ENCODE measurements at places on chromosomes 2 and 18.

DNA sequence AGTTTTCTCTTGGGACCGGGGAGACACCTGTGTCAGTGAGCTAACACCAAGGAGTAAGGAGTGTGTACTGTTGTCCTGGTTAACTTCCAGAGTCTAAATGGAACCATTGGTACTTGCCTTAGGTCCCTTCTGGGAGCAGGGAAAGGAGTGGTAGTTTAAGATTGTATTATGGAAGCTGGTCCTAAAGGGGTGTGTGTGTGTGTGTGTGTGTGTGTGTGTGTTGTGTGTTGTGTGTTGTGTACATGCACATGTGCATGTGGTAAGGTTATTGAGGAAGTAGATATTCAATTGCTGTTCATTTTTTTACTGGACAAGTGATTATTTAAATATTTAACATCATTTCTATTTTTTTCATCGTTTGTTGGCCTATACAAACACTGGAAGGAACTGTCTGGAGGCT, 1.4 kb downstream of the APLF start:
- no peak for DNase-seq

DNA sequence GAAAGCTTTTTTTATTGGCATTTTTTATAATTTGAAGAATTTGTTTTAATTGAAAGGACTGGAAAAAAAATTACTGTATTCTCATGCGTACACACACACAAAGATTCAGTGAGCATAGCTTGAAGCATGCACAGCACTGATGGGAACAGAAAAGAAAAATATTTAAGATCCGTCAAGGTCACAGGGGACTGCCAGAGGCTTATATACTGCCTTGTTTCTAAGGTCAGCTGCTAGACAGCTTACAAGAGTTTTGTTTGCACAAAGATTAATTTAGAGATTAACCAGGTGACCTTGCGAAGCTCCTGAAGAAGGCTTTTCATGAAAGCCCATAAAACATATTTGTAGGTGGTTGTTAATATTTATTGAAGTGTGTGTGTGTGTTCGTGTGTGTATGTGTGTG, 396.3 kb downstream of the TRIB2 start:
- DNase-seq = no peak

DNA sequence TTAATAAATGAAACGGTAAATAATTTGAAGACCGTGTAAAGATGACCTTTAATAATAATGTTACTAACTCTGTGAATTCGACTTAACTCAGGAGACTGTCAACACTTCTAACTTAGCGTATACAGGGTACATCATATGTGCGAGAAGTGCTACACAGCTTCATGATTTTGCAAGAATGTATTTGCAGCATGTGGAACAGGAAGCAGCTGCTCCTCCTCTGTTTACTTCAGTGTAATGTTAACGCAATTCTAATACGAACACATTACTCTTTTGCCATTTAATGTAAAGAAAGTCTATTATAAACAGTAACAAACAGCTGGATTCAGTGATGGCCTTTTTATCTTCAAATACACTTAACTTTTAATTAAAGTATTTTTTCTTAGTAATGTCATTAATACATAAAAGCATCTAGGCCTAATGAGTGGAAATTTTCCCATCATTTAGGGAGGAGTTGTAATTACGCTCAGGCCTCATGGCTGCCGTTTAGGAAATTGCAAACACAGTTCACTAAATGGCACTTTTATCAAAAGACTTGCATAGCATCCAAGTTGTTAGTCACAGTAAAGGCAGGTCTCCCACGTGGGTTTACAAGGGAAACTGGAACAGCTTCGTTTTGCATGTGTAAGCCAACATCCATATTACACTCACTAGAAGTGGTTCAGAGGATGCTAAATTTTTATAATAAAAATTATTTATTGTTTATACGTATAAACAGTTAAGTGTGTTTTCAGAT, 635.7 kb downstream of the FBXO15 start:
- DNase-seq = no peak

- no peak for DNase-seq
Observed at GRCh38 chr18:79483971-79484491, 88.3 kb downstream of the NFATC1 start.

GRCh38 chr18:39415471-39415870, 1849.9 kb upstream of the CELF4 start:
- DNase-seq = no peak

DNA sequence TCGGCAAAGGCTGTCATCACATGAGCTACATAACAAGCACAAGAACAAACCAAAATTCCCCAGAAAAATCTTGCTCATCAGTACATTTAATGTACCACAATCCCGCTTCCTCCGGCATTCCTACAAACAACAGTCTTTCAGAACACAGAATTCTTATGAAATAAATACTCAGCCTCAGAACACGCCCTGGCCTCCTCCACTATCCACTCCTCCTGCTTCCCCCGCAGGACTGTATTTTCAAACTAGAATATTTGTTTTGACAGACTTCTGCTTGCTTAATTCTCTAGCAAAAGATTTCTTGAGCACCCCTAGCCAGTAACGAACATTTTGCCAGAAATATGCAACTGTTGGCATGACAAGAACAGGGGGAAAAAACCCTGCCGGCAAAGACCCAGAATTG, 131.2 kb downstream of the THADA start:
- DNase-seq = no peak

DNA sequence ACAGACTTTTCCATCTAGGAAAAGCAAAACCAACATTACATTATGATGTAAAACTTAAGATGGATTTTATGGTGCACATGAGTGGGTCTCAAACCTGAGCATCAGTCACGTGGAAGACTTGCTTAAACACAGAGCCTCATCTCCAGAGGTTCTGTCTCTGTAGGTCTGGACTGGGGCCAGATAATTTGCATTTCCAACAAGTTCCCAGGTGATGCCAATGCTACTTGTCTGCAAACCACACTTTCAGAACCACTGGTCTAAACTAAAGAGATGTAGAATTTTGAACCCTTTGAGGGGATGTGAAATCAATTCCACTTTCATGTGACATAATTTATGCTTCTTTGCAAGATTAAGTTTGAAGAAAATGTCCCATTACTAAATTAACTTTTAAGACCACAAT, 522.8 kb downstream of the MBD2 start:
- no peak for DNase-seq

GRCh38 chr2:64587561-64587960, 63.4 kb downstream of the AFTPH start:
- no peak for DNase-seq

GRCh38 chr2:126463892-126464674, 191.9 kb upstream of the GYPC start:
- DNase-seq = no peak

DNA sequence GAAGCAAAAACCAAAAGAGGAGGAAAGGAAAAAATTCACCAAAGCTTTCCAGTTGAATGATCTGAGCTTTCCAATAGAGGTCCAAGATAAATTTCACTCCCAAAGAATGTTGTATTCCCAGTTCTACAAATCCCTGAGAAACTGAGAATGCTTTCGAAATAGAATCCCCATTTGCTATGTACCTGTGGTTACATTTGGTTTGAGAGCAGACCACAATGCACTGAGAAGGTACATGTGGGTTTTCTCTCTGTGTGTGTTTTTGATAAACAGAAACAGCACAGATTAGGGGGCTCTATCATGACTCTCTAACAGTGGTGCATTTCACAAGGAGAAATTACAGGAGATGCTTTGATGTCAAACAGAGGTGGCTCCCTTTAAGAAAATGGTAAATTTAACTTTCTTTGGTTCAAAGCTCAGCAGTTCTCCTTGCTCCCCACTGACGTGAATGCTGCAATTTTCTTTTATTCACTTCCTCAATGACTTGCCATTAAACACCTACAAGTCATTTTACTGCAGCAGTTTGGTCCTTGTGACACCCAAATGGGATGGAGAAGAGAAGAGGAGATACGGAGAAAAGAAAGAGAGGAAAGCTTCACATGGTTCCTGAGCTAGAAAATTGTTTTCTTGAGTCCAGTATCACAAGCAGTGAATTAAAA, 108.7 kb downstream of the EPHA4 start:
- DNase-seq = no peak

DNA sequence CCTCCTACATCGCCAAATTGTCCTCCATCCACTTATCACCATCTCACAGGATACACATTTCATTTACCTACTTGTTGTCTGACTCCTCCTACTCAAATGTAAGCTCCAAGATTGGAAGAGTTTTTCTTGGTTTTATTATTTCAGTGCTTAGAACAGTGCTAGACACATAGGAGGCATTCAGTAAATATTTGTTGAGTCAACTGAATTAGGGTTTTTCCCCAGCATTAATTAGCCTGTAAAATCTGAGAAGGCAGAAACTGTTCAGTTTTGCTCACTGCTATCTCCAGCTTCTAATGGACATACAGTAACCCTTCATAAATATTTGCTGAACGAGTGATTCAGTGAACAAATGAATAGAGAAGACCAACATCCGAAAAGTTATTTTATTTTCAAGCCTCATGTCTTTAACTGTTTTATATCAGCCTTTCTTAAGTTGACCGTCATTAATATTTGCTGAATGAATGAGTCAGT, 800 bp downstream of the TTC21B start:
- DNase-seq = no peak

DNA sequence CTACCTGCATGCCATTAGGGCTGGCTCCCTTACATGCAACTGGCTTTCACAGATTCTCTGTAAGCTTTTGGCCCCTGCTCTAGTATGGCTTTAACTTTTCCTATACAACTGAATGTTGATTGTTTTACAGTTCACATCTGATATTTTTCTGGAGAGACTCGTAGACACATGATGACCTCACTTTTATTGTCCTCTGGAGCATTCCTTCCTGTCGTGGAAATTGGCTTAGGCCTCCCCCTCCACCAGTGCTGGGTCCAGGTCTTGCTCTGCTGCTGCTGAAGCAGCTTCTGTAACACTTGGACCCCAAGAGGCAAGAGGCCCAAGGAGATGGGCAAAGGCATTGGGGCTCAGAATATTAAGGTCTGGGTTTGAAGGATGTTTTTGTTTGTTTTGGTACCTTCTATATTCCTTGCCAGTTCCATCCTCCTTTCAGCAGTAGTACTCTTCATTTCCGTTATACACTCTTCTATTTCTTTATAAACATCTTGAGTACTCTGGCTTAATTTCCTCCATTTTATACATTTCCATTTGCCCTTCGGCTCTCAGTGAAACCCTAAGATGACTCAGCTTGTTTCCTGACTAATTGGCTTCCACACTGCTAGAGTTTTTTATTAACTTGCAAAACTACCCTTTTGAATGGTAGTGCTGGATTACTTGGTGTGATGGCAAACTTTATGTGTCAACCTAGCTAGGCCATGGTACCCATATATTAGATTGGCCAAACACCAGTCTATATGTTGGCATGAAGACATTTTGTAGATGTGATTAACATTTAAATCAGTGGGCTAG, 219.8 kb downstream of the CDCA7 start:
- no peak for DNase-seq

GRCh38 chr18:55264108-55264507, 304.8 kb upstream of the CCDC68 start:
- no peak for DNase-seq

DNA sequence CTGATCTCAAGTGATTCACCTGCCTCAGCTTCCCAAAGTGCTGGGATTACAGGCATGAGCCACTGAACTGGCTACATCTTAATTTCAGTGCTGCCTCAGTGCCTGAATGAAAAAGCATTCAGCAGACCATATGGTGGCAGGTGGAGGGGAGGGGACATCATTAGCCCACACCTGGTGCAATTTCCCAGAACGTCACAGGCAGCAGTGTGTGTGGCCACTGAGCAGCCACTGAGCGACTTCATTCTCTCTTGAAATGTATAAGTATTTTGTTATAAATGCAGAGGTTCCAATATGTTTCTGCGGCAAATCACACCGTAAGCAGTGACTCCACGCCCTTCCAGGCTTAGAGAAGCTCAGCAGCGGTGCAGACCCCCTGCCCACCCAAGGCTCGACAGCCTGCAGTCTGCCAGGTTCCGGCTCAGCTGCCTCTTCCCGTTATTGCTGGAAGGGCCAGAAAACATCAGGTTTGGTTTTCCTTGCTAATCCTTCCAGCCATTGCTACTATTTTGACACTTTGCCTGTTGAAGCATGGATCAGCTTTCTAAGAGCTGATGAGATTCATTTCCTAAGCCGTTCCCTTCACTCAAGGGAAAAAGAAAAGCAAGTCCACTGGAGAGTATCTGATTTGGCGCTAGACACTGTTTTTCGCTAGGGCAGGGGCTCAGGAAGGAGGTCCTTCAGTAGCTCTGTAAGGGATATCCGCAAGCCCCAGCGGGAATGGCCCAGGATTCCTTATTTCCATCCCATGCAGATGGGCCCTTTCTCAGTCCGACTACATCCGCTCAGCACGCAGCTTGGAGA, 250.7 kb downstream of the VAPA start:
- DNase-seq = no peak

GRCh38 chr18:48557640-48558174, 18.9 kb downstream of the CTIF start:
- no peak for DNase-seq

DNA sequence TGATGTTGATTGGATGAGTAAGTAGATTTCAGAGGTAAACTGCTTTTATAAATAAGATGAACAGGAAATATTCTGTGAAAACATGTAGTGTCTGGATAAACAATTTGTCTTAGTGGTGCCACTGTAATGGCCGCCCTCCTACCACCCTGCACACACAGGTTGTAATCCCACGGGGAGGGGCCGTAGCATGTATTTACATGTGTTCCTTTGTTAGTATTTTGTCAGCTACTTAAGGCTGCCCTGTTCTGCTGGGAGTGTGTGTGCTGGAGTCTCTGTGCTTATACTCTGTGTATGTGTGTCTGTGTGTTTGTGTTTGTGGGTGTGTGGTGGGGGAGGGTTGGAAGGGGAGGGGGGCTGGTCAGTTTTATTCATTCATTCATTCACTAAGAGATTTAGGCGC, 5.1 kb downstream of the TSHZ1 start:
- DNase-seq = no peak

DNA sequence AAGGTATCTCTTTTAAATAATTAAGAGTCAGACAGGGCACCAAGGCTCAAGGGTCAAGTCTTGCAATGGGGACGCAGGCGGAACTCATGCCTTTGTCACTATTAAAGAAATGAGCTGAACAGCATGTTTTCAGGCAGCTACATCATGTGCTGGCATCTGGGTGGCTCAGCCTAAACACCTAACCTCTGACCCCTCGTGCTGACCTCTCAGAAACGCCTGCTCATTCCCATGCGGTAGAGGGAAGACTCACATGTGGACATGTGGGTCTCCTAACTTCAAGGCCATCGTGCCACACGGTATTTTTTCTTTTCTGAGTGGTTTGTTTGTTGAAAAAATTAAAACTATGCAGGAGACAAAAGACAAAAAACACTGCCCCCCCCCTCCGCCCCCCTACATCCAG, 31.3 kb downstream of the CYP27C1 start:
- DNase-seq = no peak

- no peak for DNase-seq
Observed at GRCh38 chr18:76525911-76526310, 30.9 kb upstream of the ZNF516 start.

- DNase-seq = no peak
Observed at GRCh38 chr18:1013951-1014350, 109.3 kb downstream of the ADCYAP1 start.
